Right atrium auricular region (tissue), 2 donors: ENCODE measurements at places on chromosomes 6 and 20.

DNA sequence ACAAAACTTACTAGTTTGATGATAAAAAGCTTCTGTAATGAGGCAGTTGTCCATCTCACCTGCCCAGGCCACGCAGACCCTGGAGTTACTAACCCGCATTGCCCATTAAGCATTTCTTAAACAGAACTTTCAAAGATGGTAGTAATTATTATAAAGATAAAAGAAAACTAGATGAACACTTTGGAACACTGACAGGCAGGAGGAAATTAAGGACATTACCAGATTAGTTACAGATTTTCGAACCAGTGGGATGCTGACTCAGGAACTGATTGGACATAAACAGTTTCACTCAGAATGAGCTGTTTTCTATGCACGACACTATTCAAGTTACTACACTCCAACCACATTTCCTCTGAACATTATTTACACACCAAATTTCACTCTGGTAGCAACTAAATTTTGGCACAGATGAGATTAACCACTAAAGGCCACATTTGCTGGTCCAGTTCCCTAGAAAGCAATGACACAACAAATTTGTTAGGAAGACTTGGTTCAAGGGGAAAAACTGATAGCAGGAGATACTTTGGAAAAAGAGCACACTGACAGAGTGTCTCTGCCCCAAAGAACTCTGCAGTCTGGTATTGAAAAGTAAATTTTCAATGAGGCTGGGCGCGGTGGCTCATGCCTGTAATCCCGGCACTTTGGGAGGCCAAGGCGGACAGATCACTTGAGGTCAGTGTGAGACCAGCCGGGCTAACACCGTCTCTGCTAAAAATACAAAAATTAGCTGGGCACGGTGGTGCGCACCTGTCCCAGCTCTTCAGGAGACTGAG, 3.0 kb downstream of the ROMO1 start:
- DNase-seq = peak; percentile 50

GRCh38 chr6:147216915-147217314, 12.7 kb downstream of the STXBP5 start:
- DNase-seq = no peak

DNA sequence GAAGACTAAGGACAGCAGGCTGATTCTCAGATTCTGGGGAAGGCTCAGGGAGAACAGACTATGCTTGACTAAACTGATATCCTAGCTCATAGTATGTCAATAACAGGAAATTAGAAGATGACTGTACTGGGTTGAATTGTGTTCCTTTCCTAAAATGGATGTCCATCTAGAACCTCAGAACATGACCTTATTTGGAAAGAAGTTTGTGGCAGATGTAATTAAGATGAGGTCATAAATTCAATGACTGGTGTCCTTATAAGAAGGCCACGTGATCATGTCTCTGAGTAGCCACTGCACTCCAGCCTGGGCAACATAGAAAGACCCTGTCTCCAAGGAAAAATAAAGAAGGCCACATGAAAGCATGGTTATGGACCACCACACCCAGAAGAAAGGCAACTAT, 113.9 kb upstream of the STMND1 start:
- no peak for DNase-seq

DNA sequence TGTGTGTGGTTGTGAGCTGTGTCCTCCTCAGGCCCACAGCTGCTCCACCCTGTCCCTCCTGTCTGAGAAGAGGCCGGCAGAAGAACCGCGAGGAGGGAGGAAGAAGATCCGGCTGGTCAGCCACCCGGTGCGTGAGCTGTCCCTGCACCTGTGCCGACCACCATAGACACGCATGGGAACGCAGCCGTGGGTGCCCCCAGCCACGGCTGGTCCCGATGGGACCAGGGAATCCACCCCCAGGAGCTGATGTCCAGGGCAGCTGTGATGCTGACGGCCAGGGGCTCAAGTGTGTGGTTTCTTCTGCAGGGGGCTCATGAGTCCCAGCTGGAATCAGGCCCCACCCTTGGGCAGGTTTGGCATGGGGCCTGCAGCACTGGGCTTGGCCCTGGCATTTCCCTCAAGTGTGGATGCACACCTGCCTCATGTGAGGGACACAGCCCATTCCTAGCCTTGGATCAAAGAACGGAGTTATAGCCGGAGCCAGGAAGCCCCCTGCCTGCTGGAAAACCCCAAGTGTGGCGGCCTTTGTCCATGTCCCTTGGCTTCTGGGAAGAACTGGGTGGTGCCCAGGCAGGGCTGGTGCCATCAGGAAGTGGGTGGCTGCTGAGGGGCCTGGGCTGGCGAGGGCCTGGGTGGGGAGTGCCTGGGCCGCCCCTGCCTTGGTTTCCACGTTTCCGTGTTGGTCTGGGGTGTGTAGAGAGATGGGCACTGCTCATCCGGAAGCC, 4.6 kb upstream of the TNFRSF6B start:
- no peak for DNase-seq
